ENCODE measurements at places on chromosomes 4 and X.
A peak's percentile ranks its signal among the peaks of the same experiment; 100 is the strongest.

- DNase-seq: peak; percentile 68
Observed at GRCh38 chr4:22897520-22898108, 204.9 kb downstream of the GBA3 start.

GRCh38 chrX:44451056-44451455 is 91.6 kb downstream of the FUNDC1 start:
- no peak for DNase-seq

GRCh38 chr4:48030470-48030869 is 13.9 kb downstream of the NIPAL1 start:
- no peak for DNase-seq

DNA sequence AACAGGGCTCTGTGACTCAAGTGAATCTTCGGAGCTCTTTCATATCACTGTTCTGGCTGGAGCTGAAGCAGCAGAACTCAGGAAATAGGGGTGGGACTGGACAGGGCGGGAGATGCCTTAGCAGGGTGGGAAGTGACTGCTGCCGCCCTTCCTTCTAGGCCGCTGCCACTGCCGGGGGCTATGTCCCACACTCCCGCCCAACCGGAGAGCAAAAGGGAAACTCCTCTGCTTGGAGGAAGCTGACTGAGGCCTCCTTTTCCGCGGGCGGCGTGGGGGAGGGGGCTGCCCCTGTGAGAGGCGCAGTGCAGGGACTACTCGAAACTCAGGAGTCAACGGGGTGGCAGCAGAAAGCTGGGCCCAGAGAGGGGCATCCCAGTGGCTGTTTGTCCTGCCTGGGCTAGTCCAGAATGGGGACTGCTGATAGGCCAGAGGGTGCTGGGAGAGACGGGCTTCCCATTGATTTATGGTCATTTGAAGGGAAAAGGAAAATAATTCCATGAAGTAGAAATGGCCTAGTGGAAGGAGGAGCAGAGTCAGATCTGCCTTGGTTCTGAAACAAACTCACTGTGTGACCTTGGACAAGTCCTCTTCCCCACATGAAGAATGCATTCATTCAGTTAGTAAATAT is 36.9 kb downstream of the STARD8 start:
- no peak for DNase-seq

- DNase-seq: no peak
Observed at GRCh38 chr4:3108211-3108610, 33.7 kb downstream of the HTT start.

DNA sequence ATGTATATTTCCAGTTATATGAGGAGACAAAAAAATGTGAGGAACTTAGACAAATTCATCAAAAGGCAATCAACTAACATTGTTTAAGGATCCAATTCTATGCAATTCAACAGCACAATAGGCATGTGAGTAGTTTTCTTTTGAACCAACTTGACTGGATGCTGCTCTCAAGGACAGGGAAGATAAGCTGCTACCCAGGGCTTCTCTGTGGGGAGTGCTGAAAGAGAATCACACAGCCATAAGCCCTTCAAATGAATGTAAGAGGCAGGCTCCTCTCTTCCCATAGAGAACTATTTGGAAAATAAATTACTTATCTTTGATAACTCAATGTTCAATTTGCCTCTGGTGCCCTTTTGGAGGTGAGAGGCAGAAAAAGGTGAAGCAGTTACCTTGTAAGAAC is 1413.6 kb downstream of the PCDH7 start:
- no peak for DNase-seq

GRCh38 chrX:154056770-154057241 is 37.1 kb upstream of the IRAK1 start:
- peak; percentile 57 for DNase-seq

DNA sequence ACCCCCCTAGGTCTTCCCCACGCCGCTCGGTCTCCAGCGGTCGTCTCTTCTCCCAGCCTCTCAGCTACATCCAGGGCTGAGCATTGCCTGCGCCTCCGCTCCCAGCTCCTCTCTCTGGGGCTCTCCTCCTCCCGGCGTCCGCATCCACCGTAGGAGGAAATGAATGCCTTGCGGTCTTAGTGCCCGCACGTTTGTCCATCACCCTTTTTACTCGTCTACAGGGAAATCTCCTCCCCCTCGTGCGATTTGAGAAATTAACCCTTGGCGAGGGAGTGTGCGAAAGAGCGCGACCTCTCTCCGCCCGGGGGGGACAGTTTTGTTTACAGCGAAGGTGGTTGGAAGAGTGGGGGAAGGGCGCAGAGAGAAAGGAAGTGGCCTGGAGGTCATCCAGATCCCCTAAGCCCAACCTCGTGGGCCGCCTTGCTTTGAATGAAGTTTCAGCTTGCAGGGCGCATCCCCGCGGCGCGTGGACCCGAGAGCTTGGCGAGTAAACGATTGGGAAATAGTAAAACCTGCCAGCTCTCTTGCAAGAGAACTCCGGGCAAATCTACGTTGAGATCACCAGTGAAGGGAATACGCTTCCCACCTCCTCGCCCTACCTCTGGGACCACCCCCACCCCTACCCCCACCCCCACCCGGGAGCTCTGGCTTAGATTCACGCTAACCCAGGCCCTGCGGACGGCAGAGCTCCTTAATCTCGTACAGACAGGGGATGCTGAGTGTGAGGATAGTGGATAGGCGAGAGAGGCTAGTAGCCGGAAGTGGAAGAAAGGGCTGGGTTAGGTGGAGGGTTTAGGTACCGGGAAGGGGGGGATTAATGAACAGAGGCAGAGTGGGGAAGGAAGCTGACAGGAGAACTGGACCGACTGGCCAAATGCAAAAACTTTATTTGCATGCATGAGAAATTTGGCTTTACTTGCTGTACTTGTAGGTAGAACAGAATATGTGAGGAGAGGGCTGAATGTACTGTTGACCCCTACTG is at the start of gene ELOVL6:
Gene ELOVL6, minus strand, starts transcription at position 181 of the 982 bp plus-strand sequence. CDS start 280 bp downstream, outside the sequence.
- DNase-seq: peak; percentile 59

- no peak for DNase-seq
Observed at GRCh38 chrX:125757794-125758564, 408.1 kb downstream of the DCAF12L2 start.

GRCh38 chr4:26252349-26253025 is 68.3 kb upstream of the RBPJ start:
- peak; percentile 54 for DNase-seq

GRCh38 chr4:2762048-2762447 is 5.9 kb upstream of the TNIP2 start:
- DNase-seq: no peak

GRCh38 chr4:101081166-101081565 is 266.2 kb downstream of the PPP3CA start:
- no peak for DNase-seq

DNA sequence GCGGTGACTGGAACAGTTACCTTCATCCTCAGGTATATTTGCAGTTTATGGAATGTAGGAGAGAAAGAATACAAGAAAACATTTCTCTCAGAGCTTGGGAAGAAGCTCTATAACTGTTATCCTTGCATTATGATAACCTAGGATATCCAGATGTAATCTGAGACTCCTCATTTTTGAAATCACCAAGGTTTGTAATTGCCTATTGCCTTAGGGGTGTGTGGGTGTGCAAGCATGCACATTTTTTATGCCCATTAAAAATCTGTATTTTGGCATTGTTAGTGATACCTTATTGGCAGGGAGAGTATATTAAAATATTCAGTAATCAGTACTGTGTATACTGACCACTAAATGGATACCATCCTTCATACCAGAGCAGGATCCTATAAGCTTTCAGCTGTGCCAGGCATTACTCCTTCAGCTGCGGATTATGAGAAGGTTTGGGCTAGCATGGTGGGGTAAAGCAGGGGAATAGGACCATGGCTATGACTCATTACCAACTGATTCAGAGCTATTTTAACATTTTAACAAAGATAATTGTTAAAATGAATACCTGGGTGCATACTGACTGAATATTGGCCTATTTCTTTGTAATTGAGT is 8.3 kb downstream of the SEC24B start:
- no peak for DNase-seq

DNA sequence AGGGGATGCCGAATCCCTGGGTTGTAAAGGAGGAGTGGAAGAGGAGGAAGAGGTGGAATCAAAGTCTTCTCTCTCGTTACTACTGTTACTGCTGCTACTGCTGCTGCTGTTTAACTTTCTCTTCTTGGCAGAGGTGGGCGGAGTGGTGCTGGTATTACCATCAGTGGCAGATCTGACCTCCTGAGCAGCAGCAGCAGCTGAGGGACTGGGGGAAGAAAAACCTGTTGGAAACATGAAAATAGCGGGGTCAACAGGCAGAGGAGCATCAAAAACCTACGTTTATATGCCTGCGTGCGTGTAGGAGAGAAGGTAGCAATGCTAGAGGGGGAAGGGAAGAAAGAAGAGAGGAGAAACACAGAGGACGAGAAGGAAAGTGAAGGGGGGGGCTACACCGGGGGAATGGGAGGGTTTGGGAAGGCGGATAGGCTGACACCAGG is 339 bp downstream of the CUL4B start:
- no peak for DNase-seq

DNA sequence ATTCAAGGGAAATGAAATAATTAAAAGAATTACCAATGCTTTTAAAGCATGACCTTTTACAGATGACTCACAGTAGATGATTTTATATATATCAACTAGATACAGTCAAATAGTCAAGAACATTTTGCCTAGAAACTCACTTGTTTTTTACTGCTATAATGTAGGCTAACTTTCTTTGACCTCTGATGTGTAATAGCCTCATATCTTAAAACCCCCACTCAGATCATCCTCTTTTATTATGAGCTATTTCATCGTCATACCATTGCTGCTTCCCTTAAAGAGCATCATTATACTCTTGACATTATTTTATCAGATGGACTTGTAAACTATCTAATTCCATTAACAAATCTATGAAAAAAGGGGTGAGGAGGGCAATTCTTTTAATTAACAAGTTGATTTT is 355.9 kb upstream of the AGA start:
- no peak for DNase-seq

- DNase-seq: no peak
Observed at GRCh38 chrX:115602729-115603389, 41.9 kb downstream of the PLS3 start.

- no peak for DNase-seq
Observed at GRCh38 chrX:97402903-97403302, 519.2 kb downstream of the RPA4 start.
